Osteoblast (primary cell): ENCODE measurements at places on chromosomes 6 and 20. TPM values are rescaled to one million over a fixed set of nuclear protein-coding genes. Genes with fewer than 3 reads are reported as not detected.

The PRICKLE4 gene
- total RNA-seq: 0.59 TPM in 1 of 2 replicates, not detected in the other

The SPO11 gene
- not detected in 2 replicates for total RNA-seq

The CD109 gene
- total RNA-seq: 85.5 and 93.4 TPM in 2 replicates

The GSTA3 gene
- total RNA-seq: not detected in 2 replicates

The TGM2 gene
- total RNA-seq: 78.2 and 137 TPM in 2 replicates

The LIN28B gene
- not detected in 2 replicates for total RNA-seq

The SCAND1 gene
- total RNA-seq: 69.8 and 74.6 TPM in 2 replicates

The TUBB1 gene
- not detected in 2 replicates for total RNA-seq

The SCRT2 gene
- not detected in 2 replicates for total RNA-seq

The COL20A1 gene
- not detected in 2 replicates for total RNA-seq

The PPP1R3G gene
- total RNA-seq: 3.3 and 3.5 TPM in 2 replicates

The SGK1 gene
- total RNA-seq: 69.8 and 91.6 TPM in 2 replicates

The SLC32A1 gene
- total RNA-seq: not detected in 2 replicates

The EEF1A2 gene
- total RNA-seq: not detected in 2 replicates

The LY6G5C gene
- 0.59 and 0.72 TPM in 2 replicates for total RNA-seq

The ECT2L gene
- total RNA-seq: under 0.01 TPM in 1 of 2 replicates, not detected in the other

The FRS3 gene
- total RNA-seq: 1.5 and 1.8 TPM in 2 replicates

The INSM1 gene
- total RNA-seq: not detected in 2 replicates

The KIF25 gene
- not detected in 2 replicates for total RNA-seq

The VARS2 gene
- total RNA-seq: 14.5 and 15.6 TPM in 2 replicates

The SMPDL3A gene
- 22.7 and 23.5 TPM in 2 replicates for total RNA-seq

The HMGA1 gene
- 59.4 and 82.8 TPM in 2 replicates for total RNA-seq

The MUC21 gene
- total RNA-seq: not detected in 2 replicates

The GDAP1L1 gene
- 0.72 TPM in 1 of 2 replicates, not detected in the other for total RNA-seq

The BTNL2 gene
- total RNA-seq: not detected in 2 replicates

The SLC2A10 gene
- total RNA-seq: 44.2 and 47.4 TPM in 2 replicates

The SMOC2 gene
- total RNA-seq: 0.36 and 10.6 TPM in 2 replicates

The NHLRC1 gene
- 2.4 and 2.9 TPM in 2 replicates for total RNA-seq

The PBX2 gene
- total RNA-seq: 17.4 and 18.6 TPM in 2 replicates

The ACSS1 gene
- 1.4 and 2.1 TPM in 2 replicates for total RNA-seq

The CD93 gene
- total RNA-seq: not detected in 2 replicates

The ARMC12 gene
- 0.36 and 0.59 TPM in 2 replicates for total RNA-seq

The MCCD1 gene
- not detected in 2 replicates for total RNA-seq

The IBTK gene
- 70.6 and 72.8 TPM in 2 replicates for total RNA-seq

The MOG gene
- total RNA-seq: not detected in 2 replicates

The CLDN20 gene
- not detected in 2 replicates for total RNA-seq

The NKX2-2 gene
- total RNA-seq: under 0.01 TPM in 1 of 2 replicates, not detected in the other

The GNAS-AS1 gene
- 0.72 and 1.5 TPM in 2 replicates for total RNA-seq

The ADISSP gene
- total RNA-seq: 15.3 and 18.5 TPM in 2 replicates

The HAO1 gene
- total RNA-seq: not detected in 2 replicates

The MUC22 gene
- total RNA-seq: not detected in 2 replicates

The LY86 gene
- total RNA-seq: not detected in 2 replicates

The GOPC gene
- total RNA-seq: 41.8 and 49.6 TPM in 2 replicates

The HEY2 gene
- 2.2 and 2.4 TPM in 2 replicates for total RNA-seq

The KHDC1 gene
- 2.9 and 4.0 TPM in 2 replicates for total RNA-seq

The APOM gene
- 1.1 and 1.2 TPM in 2 replicates for total RNA-seq
